Testis (tissue), 5 donors: ENCODE measurements at places on chromosomes 16 and 17. TPM values are rescaled to one million over a fixed set of nuclear protein-coding genes. Genes with fewer than 3 reads are reported as not detected.

GRCh38 chr16:74574146-74574545, 32.8 kb downstream of the GLG1 start:
- H3K4me3 ChIP-seq: no peak overlapping the region
- H3K27ac ChIP-seq: no peak overlapping the region
- H3K36me3 ChIP-seq: no peaks in the 10 kb centered on the region

- H3K36me3 ChIP-seq: no peaks in the 10 kb centered on the region
- H3K27ac ChIP-seq: no peak overlapping the region
- H3K4me1 ChIP-seq: no peaks in the 10 kb centered on the region
- no peaks in the 10 kb centered on the region for H3K27me3 ChIP-seq
- H3K4me3 ChIP-seq: no peak overlapping the region
Measured at GRCh38 chr17:15154618-15155017, 110.5 kb downstream of the PMP22 start.

DNA sequence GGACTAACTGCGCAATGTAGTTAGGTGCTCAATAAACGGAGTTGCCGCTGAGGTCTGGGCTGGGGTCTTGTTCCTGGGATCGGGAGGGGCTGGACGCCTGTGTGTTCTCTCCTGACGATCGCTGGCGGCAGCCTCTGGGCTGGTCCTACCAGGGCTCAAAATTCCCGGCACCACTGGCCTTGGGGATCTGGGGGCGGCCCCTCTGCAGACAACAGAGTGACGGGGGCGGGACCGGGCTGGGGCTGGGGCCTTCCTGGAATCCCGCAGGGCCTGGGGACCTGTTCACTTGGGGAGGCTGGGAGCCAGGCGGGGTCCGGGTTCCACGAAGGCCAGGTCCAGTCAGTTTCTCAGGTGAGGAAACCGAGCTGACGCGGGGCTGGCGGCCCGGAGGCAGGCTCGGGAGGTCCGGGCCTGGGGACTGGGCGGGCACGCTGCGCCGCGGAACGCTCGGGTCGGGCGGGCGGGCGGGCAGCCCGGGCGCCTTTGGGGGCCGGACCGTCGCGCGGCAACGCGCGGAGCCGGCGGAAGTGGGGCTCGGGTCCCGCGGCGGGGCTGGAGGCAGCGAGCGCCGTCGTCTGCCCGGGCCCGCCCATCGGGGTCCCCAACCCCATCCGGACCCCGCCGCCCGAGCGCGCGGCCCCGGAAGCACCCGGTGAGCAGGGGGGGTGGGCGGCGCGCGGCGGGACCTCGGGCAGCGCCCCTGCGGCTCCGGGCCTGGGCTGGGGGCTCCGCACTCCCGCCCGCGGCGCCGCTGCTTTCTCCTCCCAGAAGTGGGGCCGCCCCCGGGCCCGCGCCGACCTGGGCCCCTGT, at the start of gene PIGQ:
Gene PIGQ (plus strand): TSS at position 524 of the 810 bp plus-strand sequence. CDS start 4,107 bp downstream, outside the sequence.
- peak within 1 kb of the TSS; percentile 82 for H3K27ac ChIP-seq
- H3K27me3 ChIP-seq: no peaks in the 10 kb centered on the region
- peak within 1 kb of the TSS; percentile 90 for H3K4me3 ChIP-seq
- DNase-seq: peak; percentile 89
- H3K36me3 ChIP-seq: no peaks in the 10 kb centered on the region
- H3K4me1 ChIP-seq: peaks cover 53% of the 10 kb centered on the region

SLC5A11 gene
- total RNA-seq: 0.39 TPM
